ENCODE measurements at places on chromosomes 2 and 18.

DNA sequence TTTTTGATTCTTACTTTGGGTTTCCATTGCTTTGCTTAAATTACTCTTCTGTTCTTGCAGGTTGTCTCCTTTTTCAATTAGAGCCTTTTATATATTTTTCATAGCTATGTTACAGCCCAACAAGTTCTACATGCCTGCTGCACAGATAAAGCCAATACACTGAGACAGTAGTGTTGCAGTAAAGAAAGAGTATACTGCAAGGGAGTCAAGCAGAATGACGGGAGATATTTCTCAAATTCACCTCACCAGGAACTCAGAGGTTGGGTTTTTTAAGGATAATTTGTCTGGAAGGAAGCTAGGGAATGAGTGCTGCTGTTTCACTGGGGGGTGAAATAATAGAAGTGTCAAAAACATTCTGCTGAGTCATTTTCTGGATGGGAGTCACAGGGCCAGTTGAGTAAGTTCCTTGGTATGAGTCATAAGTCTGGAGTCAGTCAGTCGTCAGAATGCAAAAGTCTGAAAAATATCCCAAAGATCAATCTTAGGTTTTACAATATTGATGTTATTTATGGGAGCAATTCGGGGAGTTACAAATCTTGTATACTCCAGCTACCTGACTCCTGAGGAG lies 193.0 kb upstream of the RGPD4 start:
- no peak for DNase-seq

GRCh38 chr2:190136259-190136658 lies 73.7 kb upstream of the MSTN start:
- DNase-seq = no peak

- DNase-seq = no peak
Observed at GRCh38 chr2:170322140-170322766, 144.3 kb downstream of the MYO3B start.

GRCh38 chr2:207334301-207334623 lies 168.5 kb upstream of the KLF7 start:
- DNase-seq = no peak

- DNase-seq = no peak
Observed at GRCh38 chr2:4369826-4370419, 666.5 kb downstream of the DCDC2C start.

- no peak for DNase-seq
Observed at GRCh38 chr2:187644981-187645380, 90.7 kb upstream of the TFPI start.

- DNase-seq = no peak
Observed at GRCh38 chr2:17850151-17850550, 28.3 kb upstream of the KCNS3 start.

- no peak for DNase-seq
Observed at GRCh38 chr2:191656391-191656790, 21.5 kb upstream of the NABP1 start.

DNA sequence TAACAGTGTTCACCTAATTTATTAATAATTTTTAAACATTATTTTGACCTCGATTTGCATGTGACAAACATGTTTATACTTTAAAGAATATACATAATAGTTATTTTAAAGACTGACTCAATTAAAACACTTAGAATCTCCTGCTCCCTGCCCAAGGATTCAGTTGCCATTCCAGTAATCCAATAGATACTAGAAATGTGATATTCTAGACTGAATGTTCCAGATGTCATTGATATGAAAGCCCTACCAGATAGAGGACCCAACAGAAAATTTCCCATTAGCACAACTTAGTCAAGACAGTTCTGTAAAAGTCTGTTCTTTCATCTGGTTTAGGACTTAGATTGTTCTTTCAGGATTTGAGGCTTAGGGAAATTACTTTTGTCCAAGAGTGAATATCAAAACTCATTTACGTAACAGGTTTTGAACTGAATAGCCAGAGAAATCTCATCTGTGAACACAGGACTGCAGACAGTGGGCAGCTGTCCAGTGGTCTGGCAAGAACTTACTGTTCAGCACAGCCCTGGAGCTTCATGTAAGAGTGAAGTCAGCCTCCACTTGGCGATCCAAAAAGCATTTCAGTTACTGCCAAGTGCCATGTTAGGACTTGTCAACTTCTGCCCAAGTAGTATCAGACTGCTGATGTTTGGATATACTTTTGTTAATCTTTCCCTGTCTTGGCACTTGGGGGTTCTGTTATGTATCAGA lies 77.5 kb downstream of the OSBPL6 start:
- DNase-seq = no peak

DNA sequence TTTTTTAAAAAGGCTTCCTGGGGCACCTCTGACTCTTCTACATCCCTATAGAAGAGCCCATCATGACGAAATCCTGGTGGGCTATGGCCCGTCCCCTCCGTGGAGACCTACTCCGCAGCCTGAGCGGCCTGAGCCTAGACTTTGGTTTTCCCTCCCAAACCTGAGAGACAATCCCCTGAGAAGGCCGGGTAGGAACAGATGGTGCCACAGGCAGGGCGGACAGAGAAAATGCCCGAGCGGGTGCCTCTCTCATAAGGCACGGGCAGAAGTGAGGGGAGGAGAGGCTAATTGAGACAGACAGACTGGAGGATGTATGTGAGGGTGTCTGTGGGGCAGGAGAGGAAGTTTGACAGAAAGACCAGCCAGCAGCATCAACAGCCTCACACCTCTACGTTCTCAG lies 20.2 kb upstream of the SFXN5 start:
- no peak for DNase-seq

DNA sequence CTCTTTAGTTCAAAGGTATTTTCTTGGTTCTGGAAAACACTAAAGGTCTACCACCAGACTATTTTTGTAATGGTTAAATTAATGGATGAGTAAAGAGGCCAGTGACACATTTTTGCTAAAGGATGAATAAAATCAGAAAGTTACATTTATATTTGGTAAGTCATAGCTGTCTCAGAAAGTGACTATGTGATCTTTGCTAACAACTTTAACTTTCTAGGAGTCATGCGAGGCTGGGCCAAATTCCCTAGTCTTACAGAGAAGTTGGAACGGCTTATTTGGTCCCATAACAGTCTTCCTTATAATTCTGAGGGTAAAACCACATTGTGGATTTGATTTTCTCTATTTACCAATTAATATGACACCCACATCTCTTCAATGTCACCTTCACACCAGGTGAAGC lies 198.1 kb downstream of the PDE1A start:
- no peak for DNase-seq

DNA sequence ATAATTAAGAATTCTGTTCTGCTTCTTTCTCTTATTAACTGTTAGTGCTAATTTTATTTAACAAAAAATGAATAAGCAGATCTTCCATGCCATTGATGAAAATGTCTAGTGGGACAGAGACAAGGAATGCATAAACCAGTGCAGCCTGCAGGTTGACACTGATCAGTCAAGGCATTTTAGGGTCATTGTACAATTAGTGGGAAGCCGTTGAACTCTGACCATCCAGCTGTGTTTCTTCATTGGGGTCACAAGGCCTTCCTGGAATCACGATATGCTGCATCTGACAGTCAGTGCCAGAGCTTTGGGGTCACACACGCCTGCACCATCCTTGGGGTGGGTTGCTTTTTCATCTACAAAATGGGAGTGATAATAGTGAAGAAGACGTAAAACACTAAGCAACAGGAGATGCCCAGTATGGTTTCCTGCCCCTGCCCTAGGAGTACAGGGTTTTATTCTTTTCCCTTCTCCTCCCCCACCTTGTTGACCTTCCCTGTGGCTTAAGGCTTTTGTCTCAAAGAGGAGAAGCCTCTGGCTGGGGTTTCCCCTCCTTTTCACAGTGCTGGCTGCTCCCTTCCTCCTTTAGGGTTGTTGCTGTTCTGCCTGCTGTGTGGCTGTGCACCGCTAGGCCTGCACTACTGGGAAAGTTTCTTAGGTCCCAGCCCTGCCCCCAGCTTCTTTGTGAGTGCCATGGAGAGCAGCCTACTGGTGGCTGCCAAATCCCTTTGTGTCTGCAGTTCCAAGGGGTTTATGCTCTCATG lies 245.6 kb downstream of the TPGS2 start:
- no peak for DNase-seq

DNA sequence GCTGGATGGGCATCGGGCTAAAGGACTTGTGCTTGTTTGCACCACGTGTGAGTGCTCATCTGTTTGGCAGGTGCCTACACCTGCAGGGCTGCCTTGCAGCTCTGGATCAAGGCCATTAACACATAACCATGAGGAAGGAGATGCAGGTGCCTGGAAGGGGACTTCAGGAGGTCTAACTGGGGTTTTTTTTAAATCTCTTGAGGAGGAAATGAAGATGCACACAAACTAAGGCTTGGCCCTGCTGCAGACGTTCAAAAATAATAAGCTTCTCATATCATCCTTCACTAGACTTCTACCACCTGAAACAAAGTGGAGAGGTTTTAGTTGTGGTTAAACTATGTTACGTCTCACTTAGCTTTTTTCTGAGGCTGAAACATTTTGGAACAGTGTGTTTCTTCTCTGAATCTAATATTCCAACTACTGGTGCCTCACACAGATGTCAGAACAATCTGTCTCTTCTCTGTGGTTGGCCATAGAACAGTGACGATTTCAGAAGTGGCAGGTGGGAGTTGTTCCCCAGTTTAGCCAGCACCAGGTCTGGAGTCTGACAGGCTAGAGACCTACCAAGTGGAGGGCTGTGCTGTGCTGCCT lies 36.5 kb downstream of the BCL2L11 start:
- no peak for DNase-seq

DNA sequence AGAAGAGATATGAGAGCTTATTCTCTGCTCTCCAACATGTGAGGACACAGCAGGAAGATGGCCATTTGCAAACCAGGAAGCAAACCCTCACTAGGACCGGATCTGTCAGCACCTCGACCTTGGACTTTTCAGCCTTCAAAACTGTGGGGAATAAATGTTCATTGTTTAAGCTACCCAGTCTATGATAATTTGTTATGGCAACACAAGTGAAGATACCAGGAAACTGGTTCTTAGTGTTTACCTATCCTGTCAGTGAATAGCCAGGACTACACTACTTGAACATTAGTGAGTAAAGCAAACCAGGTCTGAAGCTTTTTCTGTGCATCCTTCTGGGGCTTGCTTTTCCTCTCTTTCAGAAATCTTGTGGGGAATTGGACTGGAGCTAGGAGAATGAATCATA lies 44.4 kb upstream of the BARD1 start:
- DNase-seq = no peak

DNA sequence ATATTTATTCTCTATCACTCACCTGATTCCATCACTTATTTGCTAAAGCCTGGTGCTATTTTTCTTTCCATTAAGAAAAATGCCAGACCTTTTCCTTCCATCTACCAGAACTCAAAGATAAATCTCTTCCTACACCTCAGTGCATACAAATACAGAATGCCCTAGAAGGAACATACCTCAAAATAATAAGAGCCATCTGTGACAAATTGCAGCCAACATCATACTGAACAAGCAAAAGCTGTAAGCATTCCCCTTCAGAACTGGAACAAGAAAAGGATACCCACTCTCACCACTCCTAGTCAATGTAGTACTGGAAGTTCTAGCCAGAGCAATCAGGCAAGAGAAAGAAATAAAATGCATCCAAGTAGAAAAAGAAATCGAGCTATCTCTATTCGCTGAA lies 315.9 kb upstream of the UBE2E3 start:
- DNase-seq = no peak

DNA sequence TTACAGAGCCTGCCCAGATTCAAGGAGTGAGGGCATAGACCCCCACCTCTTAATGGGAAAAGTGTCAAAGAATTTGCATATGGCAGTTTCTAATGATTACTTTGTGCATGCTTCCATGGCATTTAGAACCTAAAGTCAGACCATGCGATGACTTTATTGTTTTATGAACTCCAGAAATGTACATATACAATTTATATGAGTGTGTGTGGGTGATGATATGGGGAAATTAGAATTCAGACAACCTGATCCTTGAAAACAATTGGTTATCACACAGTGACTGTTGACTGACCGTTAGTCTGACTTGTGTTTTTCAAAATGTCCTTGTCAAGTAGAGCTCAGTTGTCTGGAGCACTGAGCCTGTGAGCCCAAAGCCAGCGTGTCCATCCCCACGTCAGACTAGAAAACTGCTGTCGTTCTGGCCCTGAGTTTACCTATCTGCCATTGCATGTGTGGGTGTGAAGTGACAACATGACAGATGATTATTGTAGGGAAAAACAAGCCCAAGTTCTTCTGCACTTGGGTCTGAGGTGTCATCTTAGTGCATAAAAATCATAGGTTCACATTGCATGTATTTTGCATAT lies 128.4 kb downstream of the MYO3B start:
- no peak for DNase-seq

GRCh38 chr18:44637210-44638033 lies 43.3 kb upstream of the SETBP1 start:
- DNase-seq = no peak

DNA sequence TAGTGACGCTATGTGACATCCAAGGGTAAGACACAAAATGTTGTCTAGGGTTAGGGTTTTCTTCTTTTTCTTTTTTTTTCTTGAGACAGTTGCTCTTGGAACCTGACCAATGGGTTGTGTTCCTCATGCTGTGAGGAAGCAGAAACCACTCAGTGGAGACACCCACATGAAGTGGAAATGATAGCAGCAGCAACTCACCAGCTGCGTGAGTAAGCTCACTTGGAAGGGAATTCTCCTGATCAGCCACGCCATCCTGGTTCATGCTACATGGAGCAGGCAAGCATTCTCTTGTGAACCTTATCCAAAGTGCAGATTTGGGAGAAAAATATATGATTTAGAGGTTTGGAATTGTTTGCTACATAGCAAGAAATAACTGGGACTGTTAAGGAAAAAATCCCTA lies 863.7 kb downstream of the EPHA4 start:
- DNase-seq = no peak

DNA sequence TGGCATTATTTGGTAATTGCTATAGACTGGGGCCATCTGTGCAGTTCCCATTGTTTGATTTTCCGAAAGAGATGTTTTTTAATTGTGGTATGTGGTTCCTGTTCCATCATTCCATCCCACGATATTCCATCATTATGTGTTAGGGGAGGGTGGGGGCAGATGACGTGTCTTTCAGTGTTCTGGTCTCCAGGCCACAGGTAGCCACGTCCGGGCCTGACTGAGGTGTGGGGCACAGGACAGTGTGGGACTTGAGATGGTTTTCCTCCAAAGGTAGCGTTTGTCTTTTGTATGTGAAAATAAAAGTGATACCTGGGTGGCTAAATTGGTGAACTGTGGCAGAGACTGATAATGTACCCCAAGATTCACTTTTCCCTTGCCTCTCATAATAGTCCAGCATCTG lies 192.2 kb upstream of the HAAO start:
- DNase-seq = no peak

GRCh38 chr18:23523429-23524212 lies 20.3 kb downstream of the RMC1 start:
- DNase-seq = no peak

- no peak for DNase-seq
Observed at GRCh38 chr2:7427293-7428060, 510.3 kb downstream of the RNF144A start.

DNA sequence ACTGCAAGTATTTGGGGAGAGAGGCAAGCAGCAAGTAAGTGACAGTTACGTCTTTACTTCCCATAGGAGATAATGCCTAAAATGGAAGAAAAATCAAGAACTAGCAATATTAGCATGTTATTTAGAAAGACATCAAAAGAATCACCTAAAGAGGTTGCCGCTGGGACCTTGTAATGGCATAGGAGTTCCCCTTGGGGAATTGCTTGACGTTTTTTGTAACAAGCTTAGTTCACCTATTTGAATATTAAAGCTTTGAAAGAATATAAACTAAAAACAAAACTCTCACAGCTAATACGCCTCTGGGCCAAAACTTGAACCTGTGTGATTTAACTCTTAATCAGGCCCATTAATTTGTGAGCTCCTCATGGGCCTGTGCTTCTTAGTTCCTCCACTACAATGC lies 89.0 kb downstream of the AAK1 start:
- no peak for DNase-seq

GRCh38 chr2:182763311-182763912 lies 47.4 kb downstream of the DNAJC10 start:
- DNase-seq = no peak

- no peak for DNase-seq
Observed at GRCh38 chr2:33395655-33396249, 80.7 kb upstream of the RASGRP3 start.

All from effector memory CD4-positive, alpha-beta T cell (primary cell).